ENCODE measurements at places on chromosomes 6 and 20. TPM values are rescaled to one million over a fixed set of nuclear protein-coding genes. Genes with fewer than 3 reads are reported as not detected.

DNA sequence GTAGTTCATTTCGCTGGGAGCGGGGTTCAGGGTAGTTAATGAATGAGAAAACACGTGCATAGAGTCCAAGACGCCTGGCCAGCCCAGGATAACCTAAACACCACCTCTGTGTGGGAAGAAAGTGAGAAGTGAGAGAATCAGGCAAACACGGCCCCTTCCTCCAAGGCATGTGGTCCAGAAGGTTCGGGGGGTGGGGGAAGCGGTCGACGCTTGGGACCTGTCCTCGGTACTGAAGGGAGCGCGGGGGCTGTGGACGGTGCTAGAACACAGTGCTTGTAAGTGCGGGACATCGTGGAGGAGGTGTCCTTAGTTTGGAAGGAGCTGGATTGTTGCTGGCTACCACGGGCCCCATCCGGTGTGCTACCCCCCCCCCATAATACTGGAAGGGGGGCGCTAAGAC is 1.7 kb upstream of the VSTM2L start:
- no peak for DNase-seq

- no peak for DNase-seq
Measured at GRCh38 chr6:36650848-36651478, 27.6 kb upstream of the CDKN1A start.

DNA sequence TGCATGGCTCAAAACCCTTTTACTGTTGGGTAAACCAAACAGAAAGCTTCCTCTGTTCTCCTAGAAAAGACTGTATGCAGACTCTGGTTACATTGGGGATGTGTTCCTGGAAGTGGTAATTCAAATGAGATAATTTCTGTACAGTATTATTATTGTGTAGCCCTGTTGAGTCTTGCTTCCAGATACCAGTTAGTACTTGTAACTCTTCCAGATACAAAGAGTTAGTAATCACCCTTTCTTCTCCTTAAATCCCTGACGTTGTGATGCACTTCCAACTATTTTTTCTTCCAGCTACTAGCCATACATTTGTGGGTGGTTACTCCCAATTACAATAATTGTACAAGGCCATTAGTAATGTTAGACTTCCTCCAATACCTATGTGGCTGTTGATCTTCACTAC is 42.3 kb upstream of the GRIK2 start:
- no peak for DNase-seq

Gene LY6G6F
- total RNA-seq = not detected

DNA sequence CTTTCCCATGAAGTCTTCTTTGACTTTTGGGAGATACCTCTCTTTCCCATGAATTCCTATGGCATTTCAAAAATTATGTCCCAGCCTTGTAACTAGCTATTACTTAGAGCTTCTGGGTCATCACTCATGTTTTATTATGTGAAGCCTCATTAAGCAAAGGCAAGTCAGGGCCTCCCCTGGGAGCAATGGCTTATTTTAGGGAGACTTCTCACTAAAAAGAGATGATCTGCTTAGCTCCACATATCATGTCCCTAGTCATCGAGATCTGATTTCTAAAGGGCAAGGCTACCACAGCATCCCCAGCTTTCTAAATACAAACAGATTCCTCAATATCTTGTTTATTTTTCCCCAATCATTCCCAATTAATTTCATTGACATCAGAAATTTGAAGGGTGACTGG is 154.0 kb upstream of the MANEA start:
- DNase-seq = no peak

- DNase-seq = no peak
Measured at GRCh38 chr6:148316308-148316707, 26.3 kb upstream of the SASH1 start.

GRCh38 chr6:157270308-157270707 is 53.0 kb downstream of the TMEM242 start:
- no peak for DNase-seq

- DNase-seq = no peak
Measured at GRCh38 chr6:39646751-39647420, 78.3 kb downstream of the KIF6 start.

Gene OR2H1
- not detected for total RNA-seq

DNA sequence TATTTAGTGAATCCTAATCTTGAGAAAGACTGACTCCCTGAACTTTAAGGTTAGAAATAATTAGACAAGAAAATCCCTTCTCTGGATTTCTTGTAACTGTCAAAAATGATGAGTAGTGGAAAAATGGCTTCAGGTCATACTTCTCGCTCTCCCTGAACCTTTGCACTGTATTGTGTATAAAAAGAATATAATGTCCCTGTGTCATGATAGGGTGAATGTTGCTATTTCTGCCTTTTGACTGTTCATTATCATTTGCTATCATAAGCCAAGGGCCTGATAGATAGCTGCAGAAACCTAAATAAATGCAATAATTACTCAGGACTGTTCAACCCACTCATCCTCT is 39.3 kb downstream of the ALDH8A1 start:
- DNase-seq = no peak

- DNase-seq = no peak
Measured at GRCh38 chr6:164982389-164982788, 327.0 kb downstream of the C6orf118 start.

DNA sequence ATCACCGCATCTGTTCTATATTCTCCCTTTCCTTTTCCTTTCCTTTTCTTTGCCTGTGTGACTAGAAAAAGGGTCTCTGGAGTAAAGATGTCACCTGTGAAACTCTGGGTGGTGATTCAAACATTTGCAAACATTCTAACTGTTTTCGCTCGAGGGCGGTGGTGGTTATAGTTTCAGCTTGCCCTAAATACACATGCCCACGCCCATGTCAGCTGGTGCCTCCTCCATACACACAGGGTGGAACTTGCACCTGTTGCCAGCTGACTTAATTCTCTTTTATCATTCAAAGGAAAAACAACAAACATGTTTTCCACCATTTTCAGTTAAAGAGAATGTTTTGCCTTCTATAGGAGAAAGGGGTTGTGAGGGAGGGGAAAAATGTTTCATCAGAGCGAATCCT is 381.9 kb upstream of the ARID1B start:
- no peak for DNase-seq

DNA sequence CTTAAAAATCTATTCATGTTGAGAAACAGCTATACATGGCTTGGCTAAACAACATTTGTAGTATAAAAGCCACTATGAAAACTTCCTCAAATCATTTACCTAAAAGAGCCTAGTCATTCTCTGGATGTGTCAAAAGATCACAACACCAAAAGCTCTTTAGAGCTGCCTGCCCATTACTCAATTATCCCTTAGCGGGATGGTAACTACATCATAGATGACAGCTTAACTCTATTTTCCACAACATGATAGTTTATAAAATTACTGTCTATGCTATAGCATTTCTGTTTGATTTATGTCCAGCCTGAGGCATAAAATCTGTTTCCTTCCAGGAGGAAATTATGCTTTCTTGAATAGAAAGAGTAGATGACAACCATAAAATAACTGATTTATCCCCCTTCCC is 777.6 kb upstream of the HS3ST5 start:
- no peak for DNase-seq

- DNase-seq = no peak
Measured at GRCh38 chr20:11067359-11067758, 393.6 kb upstream of the JAG1 start.

Gene SLC22A1
- 0.14 TPM for total RNA-seq

Data from kidney epithelial cell (primary cell).